AG10803 (cell line): ENCODE measurements at places on chromosomes 2 and 18.

- DNase-seq: no peak
Measured at GRCh38 chr2:239015218-239015900, 167.5 kb downstream of the TWIST2 start.

- DNase-seq: no peak
Measured at GRCh38 chr2:232382331-232383225, 4.0 kb downstream of the ALPP start.

GRCh38 chr2:12005886-12006681, 259.7 kb downstream of the LPIN1 start:
- peak; percentile 44 for DNase-seq

DNA sequence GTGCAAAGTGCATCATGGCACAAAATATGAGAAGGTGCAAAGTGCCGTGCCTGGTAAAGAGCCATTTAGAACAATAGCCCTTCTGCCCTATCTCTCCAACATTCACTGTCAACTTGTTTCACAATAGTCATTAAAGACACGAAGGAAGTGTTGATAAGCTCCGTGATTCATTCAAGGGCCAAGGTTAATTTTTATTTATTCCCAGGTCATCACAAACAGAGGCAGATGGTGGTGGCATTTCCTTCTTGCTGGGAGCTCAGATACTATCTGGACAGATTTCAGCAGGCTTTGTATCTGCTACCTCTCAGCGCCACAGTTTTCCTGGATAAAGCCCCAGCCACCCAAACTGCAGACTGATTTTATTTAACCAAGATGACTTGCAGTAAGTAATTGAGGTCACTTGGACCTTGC, 309.3 kb downstream of the ZNF521 start:
- no peak for DNase-seq

GRCh38 chr2:190879474-190880377, 895 bp upstream of the GLS start:
- no peak for DNase-seq

GRCh38 chr2:70705160-70705850, 62.7 kb downstream of the ADD2 start:
- no peak for DNase-seq

- DNase-seq: peak; percentile 89
Measured at GRCh38 chr2:32864334-32865111, 82.2 kb upstream of the LTBP1 start.

GRCh38 chr2:10033251-10034006, 9.9 kb upstream of the KLF11 start:
- no peak for DNase-seq

DNA sequence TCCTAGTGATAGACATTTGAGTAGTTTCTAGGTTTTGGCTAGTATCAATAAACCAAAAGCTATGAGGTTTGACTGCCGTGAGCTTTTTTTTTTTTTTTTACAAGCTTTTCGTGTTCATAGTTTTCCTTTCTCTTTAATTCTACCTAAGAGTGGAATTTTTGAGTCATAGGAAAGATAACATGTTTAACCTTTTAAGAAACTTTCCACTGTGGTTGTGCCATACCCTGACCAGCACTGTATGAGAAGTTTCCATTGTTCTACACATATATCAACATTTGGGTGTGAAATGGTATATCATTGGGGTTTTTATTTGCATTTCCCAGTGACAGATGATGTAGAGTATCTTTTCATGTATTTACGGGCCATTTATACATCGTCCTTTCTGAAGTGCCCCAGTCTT, 31.7 kb downstream of the UBE2F start:
- DNase-seq: no peak

DNA sequence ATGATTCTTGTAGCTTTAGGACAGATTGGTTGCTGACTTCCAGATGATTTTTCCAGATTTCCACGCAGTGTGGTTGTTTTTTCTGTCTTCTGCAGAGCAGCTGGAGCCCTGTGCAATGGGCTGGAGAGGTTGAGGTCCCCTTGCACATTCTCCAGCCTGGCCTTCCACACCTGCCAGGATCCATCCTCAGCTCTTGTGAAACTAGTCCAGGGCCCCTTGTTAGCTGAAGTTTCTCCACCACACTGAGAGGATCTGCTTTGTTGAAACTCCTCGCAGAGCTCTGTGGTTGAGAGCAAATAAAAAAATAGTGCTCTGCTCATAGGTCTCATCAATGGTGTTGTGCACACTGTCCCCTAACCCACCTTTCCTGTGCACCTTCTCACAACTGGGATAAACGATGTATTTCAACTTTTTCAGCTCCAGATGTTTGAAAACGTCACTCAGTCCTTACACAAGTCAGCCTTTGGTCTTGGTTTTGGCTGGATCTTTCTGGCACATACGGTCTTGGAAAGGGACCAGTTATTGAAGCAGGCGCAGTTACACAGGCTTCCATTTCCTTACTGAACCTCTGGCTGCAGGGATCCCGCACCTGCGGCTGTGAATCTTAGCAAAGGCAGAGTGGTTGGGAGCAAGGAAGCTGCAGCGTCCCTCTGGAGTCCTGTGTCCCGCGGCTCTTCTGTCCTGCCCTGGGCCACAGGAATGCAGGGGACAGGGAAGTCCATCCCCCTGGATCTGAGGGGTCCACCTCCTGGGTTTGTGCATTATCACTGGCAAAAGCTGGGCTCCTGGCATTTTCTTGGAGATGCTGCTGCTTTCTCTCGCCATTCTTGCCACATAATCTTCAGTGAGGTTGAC, 272.0 kb upstream of the DSEL start:
- DNase-seq: no peak

GRCh38 chr2:223602972-223603371, 811 bp upstream of the SCG2 start:
- no peak for DNase-seq

GRCh38 chr2:6813573-6813972, 52.1 kb downstream of the CMPK2 start:
- DNase-seq: no peak

DNA sequence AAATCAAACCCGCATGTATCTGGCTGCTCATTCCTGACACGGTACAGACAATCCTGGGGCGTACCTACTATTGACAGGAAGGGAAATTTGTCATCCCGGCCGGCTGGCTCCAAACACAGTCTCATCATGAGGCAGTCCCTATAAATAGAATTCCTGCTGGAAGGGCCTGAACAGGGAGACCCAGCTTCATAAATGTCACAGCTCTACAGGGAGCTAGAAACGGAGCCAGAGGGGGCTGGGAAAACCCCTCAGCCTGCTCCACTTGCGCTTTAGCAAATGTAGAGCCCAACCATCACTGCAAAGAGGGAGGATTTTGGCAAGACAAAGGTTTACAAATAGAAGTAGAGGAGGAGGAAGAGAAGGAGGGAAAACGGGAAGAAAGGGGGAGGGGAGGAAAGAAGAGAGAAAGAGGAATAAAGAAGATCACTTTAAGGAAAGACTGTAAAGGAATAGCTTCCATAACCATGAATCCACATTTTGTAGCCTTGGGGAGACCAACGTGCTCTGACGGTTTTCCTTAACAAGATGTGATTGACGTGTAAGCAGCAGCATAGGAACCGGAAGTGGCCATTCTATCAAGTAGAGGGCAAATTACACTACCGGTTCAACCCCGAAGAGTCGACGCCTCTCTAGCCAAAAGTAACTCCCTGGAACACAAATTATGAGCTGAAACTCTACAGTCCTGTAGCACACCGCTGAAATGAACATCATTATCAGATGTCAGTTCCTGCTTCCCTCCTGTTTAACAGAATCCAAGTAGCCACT, 56.8 kb upstream of the TTN start:
- DNase-seq: peak; percentile 32

DNA sequence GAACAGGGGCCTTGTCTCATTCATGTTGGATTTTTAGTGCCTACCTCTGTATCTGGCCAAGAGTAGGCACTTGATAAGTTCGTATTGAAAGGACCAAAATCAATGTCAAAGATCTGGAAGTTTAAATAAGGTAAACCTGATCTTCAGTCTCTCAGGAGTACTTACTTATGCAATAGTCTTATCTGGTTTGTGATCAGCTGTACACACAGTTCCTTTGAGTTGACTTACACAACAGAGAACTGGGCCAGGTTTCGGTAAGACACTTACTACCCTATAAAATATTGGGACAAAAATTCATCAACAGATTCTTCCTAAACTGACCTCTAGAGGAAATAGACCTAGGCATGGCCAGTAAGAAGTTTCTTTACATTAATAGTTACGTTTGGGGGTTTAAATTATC, 113.6 kb upstream of the NXPH2 start:
- no peak for DNase-seq

GRCh38 chr18:58527952-58528287, 101.0 kb downstream of the ALPK2 start:
- DNase-seq: peak; percentile 31

GRCh38 chr2:159375241-159375640, 88.7 kb upstream of the WDSUB1 start:
- no peak for DNase-seq

DNA sequence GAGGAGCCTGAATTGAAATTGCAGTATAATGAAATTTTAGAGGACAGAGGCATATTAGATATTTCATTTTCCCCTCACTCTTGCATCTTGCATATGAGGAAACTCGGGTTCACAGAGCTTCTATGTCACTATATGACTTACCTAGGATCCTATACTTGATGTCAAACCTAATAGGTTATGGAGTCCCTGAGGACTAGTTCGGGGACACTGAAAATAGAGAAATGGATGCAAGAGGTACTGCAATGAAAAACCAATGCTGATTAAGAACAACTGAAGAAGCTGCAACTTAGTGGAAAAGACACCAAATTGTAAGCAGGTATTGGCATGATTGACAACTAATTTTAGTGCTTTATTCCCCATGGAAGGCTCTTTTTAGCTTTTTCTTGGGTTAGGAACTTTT, 210.1 kb downstream of the IKZF2 start:
- no peak for DNase-seq

DNA sequence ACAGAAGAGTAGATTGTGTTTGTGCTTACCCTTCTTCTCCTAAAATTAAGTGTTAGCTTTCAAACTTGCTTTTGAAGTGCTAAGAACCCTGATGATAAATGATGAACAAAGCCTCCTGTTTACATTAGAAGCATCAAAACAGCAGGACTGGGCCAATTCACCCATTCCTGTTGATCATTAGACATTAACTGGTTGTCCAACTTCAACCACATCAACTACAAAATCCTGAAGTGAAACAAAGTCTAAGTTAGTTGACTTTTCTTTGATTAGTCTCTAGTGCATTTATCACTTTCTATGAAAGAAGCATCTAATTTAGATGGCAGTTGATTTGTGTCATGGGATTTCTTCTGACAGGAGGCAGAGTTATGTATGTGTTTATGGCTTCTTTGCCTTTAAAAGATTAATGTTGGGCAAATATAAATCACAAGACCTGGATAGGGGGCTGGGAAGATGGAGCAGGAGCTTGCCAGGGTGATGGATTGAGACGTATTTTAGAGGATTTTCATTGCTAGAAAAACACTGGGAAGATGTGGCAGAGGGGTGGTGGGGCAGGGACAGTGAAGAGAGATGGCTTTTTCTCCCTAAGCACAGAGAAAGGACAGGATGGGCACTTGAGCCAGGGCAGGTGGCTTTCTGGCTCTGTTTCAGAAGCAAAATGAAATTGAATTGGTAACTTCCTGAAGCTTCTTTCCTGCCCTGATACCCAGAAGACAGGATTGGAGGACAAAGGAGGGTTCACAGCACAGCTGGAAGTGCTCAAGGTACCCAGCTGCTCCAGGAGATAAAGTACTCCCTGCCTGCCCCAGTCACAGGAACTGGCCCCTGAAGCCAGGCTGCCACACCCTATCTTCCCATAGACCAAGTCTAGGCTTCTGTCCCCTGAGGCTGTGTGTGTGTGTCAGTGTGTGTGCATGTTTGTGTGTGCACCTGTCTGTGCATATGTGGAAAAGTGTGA, 20.5 kb downstream of the GYPC start:
- DNase-seq: no peak

- no peak for DNase-seq
Measured at GRCh38 chr2:238509151-238509835, 82.6 kb downstream of the ASB1 start.

DNA sequence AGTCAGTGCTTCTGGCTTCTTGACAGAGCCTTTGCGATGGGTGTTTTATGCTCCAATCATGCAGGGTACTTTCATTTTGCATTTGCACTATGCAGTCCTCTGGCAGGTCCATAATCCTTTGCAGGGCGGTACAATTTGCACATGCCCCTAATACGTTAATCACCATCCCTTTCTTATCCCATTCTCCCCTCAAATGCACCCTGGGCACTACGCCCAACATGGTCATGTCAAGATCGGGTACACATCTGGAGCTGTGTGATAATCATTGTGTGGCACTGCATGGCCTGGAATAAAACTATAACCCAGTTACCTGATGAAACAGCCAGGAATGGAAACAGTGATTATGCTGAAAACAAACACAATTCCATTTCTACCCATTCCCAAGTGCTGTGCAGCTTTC, 27.7 kb downstream of the LOXHD1 start:
- DNase-seq: no peak

DNA sequence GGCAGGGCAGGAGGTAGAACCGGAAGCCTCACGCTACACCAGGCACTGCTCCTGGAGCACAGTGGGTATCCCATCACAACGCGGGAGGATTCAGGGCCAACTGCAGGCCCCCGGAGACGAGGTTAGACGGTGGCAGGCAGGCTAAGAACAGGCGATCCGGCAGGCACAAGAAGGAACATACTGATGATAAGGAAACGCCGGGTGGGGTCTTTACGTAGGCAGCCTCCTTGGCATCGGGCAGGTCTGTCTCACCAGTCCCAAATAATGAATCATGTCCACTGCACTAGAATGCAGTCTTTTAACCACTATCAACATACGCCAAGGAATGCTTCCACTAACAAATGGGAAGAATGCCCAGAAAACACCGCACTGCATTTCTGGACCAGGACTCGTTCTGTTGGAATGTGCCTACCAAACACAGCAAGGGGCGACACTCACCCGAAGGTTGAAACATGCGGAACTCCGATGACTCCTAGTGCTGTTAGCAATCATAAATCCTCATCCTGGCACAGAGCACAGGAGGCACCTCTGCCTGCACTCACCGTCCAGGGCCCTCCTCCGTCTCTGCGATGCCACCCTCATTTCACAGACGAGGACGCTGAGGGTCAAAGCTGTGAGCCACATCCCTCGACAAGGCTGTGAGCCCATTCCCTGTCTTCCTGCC, 35.2 kb downstream of the ZNF516 start:
- DNase-seq: peak; percentile 100

- no peak for DNase-seq
Measured at GRCh38 chr18:22987547-22988189, 54.5 kb downstream of the RBBP8 start.

DNA sequence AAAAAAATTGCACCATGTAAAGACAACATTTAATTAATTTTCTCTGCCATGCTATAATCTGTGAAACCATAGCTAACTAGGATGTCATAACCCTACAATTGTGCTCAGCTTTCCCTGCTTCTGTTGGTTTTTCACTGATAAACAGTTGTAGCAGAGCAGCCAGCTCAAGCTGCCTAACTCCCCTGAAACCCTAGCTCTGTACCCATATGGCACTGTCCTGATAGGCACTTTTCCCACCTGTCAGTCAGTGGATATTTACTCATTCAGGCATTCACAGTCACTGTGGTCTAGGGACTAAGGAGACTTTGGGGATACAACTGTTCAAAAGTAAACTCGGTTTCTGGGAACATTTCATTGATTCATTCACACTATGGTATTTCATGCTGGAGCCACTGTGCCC, 407.0 kb downstream of the DSEL start:
- no peak for DNase-seq
